HTR-8/SVneo (cell line): ENCODE measurements at places on chromosomes 16 and 17.

DNA sequence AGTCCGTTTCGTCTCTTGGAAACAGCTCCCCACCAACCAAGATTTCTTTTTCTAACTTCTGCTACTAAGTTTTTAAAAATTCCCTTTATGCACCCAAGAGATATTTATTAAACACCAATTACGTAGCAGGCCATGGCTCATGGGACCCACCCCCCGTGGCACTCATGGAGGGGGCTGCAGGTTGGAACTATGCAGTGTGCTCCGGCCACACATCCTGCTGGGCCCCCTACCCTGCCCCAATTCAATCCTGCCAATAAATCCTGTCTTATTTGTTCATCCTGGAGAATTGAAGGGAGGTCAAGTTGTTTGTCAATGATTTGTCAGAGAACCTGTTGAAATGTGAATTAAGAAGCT lies 48.2 kb downstream of the IL21R start:
- DNase-seq = no peak

DNA sequence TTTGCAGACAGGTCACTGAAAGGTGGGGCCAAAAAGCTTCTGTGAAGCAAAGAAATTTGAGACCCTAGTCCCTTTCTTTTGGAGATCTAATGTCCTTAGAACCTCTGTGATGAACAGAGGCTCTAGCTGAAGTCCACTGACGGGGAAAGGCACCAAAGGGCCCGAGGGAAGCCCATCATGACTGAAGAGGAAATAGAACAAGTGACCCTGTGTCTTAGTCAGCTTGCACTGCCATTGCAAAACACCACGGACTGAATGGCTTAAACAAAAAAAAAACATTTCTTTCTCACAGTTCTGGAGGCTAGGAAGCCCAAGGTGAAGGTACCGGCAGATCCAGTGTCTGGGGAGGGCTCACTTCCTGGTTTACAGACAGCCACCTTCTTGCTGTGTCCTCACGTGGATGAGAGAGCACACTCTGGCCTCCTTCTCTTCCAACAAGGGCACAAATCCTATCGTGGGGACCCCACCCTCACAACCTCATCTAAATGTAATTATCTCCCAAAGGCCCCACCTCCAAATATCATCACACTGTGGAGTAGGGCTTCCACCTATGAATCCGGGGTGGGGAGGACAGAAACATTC lies 24.3 kb upstream of the ASGR2 start:
- DNase-seq = no peak

DNA sequence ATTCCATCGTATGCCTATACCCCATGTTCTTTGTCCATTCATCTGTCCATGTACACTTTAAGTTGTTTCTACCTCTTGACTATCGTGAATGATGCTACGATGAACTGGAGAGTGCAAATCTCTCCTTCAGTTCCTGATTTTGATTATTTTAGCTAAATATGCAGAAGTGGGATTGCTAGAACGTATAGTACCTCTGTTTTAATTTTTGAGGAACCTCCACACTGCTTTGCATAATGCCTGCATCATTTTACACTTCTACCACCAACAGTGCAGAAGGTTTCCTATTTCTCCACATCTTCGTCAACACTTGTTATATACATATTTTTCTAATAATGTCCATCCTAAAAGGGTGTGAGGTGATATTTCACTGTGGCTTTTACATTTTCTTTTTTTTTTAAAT lies 43.9 kb downstream of the SDR42E1 start:
- DNase-seq = no peak

- peak; percentile 88 for DNase-seq
Measured at GRCh38 chr17:41801374-41802271, 10.1 kb downstream of the P3H4 start.

GRCh38 chr17:57281887-57282286 lies 25.6 kb downstream of the MSI2 start:
- DNase-seq = no peak

DNA sequence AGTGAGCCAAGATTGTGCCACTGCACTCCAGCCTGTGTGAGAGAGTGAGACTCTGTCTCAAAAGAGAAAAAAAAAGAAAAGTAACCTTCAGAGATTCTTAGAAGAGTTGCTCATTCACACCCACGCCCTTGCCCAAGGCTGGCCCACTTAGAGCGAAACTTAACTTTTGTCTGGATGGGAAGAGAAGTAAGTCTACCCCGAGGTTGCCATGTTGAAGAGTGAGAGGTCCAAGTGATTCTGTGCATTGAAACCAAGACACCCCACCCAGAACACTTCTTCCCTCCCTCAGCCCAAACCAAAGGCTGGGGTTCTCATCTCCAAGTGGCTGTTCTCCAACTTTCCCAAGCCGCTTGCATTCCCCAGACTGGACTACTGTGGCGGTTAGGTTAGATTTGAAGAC lies 2.4 kb upstream of the CISD3 start:
- DNase-seq = no peak

- no peak for DNase-seq
Measured at GRCh38 chr16:73413091-73413829, 365.3 kb upstream of the ZFHX3 start.
